ENCODE measurements at places on chromosomes 7 and 10.
A peak's percentile ranks its signal among the peaks of the same experiment; 100 is the strongest.

DNA sequence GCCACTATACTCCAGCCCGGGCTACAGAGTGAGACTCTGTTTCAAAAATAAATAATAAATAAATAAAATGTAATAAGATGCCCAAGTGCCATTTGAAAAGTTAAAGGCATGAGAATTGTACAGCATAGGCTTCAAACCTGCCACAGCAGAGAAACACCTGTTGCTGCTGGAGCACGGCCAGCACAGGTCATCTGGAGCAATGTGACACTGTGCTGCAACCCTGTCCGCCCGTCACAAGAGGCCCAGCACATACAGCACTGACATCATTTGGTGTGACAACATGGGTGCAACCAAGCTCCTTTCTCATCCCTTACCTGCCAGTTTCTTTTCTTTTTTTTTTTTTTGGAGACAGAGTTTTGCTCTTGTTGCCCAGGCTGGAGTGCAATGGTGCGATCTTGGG, 1.3 kb downstream of the RFC2 start:
- no peak overlapping the region for H3K4me3 ChIP-seq
- H3K4me1 ChIP-seq = peaks cover 37% of the 10 kb centered on the region
- no peak overlapping the region for H3K27ac ChIP-seq

- peak overlapping the region; percentile 25 for H3K27ac ChIP-seq
- DNase-seq = peak; percentile 61
- H3K27me3 ChIP-seq = no peaks in the 10 kb centered on the region
- H3K4me1 ChIP-seq = peaks cover 80% of the 10 kb centered on the region
- peak overlapping the region; percentile 12 for H3K4me3 ChIP-seq
These were observed 9.9 kb downstream of the PIP4K2A start for GRCh38 chr10:22704471-22704911.

DNA sequence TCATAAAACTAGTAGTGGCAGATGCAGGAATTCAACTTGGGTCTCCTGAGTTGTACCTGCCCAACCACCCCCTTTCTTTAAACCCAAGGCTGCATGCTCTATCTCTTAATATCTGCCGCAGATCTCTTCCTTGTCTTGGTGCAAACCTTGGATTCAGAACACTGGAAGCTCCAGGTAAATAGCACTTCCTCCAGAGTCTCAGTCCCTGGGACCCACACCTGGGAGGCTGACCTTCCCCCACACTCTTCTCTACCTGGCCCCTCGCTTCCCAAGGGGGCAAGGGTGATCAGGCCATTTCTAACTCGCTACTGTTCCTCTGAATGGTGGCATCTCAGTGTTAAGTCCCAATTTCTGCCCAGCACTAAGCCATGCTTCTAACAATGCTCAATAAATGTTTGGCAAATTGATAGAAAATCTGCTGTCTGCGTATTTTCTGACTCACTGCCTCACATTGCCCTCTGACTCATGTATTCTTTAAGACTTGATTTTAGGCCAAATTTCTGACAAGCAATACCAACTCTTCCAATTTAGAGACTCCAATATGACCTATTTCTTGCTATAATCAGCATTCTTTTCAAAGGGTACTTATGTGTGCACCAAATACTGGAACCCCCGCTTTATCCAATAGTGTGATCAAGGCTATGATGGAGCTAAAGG, 68.0 kb upstream of the PPP1R3C start:
- DNase-seq = no peak
- H3K36me3 ChIP-seq = no peaks in the 10 kb centered on the region
- peaks cover 6% of the 10 kb centered on the region for H3K27me3 ChIP-seq

GRCh38 chr7:128034825-128035224, 3.6 kb upstream of the LRRC4 start:
- H3K36me3 ChIP-seq = no peaks in the 10 kb centered on the region
- H3K27me3 ChIP-seq = peaks cover 18% of the 10 kb centered on the region
- DNase-seq = no peak
- peaks cover 13% of the 10 kb centered on the region for H3K4me1 ChIP-seq

GRCh38 chr10:33098951-33099663, 141.1 kb upstream of the ITGB1 start:
- no peaks in the 10 kb centered on the region for H3K27me3 ChIP-seq
- H3K27ac ChIP-seq = no peak overlapping the region
- peaks cover 57% of the 10 kb centered on the region for H3K4me1 ChIP-seq

- H3K4me3 ChIP-seq = no peak overlapping the region
- peak; percentile 44 for DNase-seq
- H3K27me3 ChIP-seq = no peaks in the 10 kb centered on the region
- H3K27ac ChIP-seq = no peak overlapping the region
- H3K36me3 ChIP-seq = peaks cover 2% of the 10 kb centered on the region
These were observed 214.4 kb downstream of the FAM107B start for GRCh38 chr10:14560274-14560673.

DNA sequence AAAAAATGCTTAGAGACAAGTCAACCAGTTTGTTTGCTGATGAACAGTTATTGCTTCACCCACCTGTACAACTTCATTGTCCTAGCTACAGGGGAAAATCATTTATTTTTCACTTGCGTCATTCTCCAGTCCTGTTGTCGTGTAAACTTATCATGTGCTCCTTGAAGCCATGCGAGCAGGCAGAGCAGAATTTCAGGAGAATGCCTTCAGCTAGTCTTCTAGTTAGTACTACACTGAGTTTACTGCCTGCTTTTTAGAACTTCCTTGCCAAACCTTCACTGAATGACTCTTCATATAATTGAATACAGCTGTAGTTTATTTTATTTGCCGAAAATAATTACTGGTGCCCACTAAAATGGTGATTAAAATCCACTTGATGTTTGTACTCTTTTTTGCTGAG, 15.6 kb downstream of the RPA3 start:
- no peaks in the 10 kb centered on the region for H3K36me3 ChIP-seq
- H3K27me3 ChIP-seq = no peaks in the 10 kb centered on the region
- H3K4me3 ChIP-seq = no peak overlapping the region
- H3K4me1 ChIP-seq = peaks cover 24% of the 10 kb centered on the region
- no peak for DNase-seq

GRCh38 chr7:131007439-131008330, 273.7 kb upstream of the KLF14 start:
- no peaks in the 10 kb centered on the region for H3K36me3 ChIP-seq
- DNase-seq = peak; percentile 82
- H3K4me3 ChIP-seq = no peak overlapping the region
- peak overlapping the region; percentile 86 for H3K27ac ChIP-seq
- peaks cover 59% of the 10 kb centered on the region for H3K4me1 ChIP-seq

DNA sequence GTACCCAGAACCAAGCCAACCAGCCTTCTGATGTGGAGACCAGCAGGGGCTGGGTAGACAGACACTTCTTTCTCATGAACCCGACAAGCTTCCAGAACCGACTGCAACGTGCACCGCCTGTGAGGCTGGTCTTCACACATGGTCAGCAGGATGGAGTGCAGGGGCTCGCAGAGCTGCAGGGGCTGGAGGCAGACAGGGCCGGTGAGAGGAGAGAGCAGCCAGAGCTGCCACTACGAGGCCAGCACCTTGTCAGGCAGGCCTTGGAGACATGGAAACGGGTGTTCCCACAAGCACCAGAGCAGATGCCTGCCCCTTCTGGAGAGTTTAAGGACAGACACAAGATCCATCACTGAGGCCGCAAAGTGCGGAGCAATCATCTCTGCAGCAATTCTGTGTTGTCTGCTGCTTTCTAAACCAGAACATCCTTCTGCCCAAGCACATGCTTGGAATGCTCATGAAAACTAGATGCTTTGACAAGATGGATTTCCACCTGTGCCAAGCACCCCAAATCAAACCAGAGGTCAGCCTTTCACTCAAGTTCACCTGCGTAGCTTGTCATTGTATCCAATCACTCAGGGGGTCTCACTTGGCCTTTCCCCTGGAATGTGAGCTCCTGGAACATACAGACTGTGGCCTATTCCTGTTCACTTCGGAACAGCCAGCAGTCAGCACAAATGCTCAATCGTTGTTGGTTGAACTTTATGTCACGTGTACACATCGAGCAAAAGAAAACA, 32.2 kb downstream of the FRMPD2 start:
- no peaks in the 10 kb centered on the region for H3K36me3 ChIP-seq
- no peaks in the 10 kb centered on the region for H3K27me3 ChIP-seq
- DNase-seq = no peak

DNA sequence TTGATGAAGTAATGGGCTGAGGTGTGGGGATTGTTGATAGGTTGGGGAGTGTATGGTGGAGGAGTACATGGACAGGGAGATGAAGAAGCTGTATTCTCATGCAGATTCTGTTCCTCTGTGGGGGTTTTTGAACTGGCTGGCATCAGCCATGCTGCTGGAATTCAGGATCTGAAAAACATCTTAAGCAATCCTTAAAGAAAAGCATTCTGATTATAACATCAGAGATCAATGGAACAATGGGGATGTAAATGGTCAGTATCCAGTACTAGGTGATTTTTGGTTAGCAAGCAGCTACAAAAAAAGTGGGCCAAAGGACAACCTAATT, 247.5 kb upstream of the GALNT17 start:
- no peak for DNase-seq
- H3K4me1 ChIP-seq = no peaks in the 10 kb centered on the region

GRCh38 chr7:93015779-93016481, 101.8 kb downstream of the SAMD9 start:
- H3K4me1 ChIP-seq = no peaks in the 10 kb centered on the region
- no peak overlapping the region for H3K4me3 ChIP-seq
- no peaks in the 10 kb centered on the region for H3K36me3 ChIP-seq
- no peaks in the 10 kb centered on the region for H3K27me3 ChIP-seq

DNA sequence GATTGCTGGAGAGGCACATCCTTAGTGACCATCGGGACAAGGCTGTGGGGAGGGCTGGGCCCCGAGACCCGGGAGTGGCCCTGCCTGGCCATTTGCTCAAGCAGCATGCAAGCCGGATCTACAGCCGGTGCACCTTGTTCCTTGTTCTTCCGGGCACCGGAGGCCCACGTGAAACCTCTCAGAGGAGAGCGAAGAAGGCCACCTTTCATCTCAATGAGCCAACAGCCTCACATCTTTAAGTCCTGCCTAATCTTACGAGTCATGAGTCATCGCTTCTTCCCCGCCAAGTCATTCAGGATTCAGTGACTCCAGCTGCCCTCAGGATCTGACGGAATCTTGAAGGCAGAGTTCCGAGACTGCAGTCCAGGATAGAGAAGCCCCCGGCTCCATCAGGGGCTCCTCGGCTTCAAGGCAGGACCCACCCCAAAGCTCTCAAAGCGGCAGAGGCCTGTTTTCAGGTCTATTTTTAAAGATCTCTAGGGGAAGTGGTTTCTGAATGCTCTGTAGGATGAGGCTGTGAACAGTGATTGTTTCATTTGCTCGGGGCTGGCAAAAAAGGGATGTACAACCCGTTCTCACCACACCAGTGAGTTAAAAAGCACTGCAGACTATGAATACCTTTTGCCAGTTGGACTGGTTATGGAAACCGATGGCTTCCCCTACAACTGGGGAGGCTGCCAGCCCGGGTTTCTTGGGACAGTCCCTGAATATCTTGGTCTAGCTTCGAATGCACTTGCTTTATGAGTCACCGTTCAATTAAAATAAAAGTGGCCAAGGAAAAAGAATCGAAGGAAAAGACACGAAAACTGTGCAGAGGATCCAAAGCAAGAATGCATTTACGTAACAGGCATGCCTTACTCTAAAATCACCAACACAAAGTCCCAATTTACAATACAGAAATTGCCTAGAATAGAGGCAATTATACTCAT, 57.2 kb upstream of the ECHDC3 start:
- peak overlapping the region; percentile 98 for H3K27ac ChIP-seq
- peak overlapping the region; percentile 63 for H3K4me3 ChIP-seq
- no peaks in the 10 kb centered on the region for H3K36me3 ChIP-seq
- H3K27me3 ChIP-seq = no peaks in the 10 kb centered on the region
- DNase-seq = peak; percentile 91

- no peak overlapping the region for H3K4me3 ChIP-seq
- H3K4me1 ChIP-seq = no peaks in the 10 kb centered on the region
- no peaks in the 10 kb centered on the region for H3K27me3 ChIP-seq
- H3K36me3 ChIP-seq = no peaks in the 10 kb centered on the region
- H3K27ac ChIP-seq = no peak overlapping the region
These were observed 902.9 kb upstream of the LRRN3 start for GRCh38 chr7:110187877-110188554.

- no peaks in the 10 kb centered on the region for H3K36me3 ChIP-seq
- no peak overlapping the region for H3K4me3 ChIP-seq
- H3K4me1 ChIP-seq = no peaks in the 10 kb centered on the region
- no peak for DNase-seq
- no peak overlapping the region for H3K27ac ChIP-seq
- H3K27me3 ChIP-seq = peaks cover 4% of the 10 kb centered on the region
These were observed 32.0 kb downstream of the JAKMIP3 start for GRCh38 chr10:132097609-132098377.

DNA sequence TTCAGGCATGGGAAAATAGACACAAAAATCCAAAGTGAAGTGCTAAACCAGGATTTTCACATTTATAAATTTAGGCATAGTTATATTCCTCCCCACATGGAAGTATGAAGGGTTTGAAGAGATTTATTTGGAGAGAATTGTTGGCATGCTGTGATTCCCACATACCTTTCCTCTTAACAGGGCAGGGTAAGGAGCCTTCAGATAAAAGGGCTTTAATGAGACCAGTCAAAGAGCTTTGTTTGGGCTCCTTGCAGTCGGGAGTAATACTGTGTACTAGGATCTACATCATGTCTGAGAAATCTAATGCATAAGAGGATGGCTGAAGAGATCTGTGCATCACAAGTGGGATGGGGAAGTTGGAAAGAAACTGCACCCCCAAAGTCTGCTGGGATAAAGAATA, 140.8 kb upstream of the PTN start:
- H3K27me3 ChIP-seq = no peaks in the 10 kb centered on the region
- DNase-seq = no peak
- H3K4me3 ChIP-seq = no peak overlapping the region
- no peaks in the 10 kb centered on the region for H3K4me1 ChIP-seq
- H3K36me3 ChIP-seq = no peaks in the 10 kb centered on the region

- no peaks in the 10 kb centered on the region for H3K27me3 ChIP-seq
- no peak overlapping the region for H3K4me3 ChIP-seq
- H3K4me1 ChIP-seq = peaks cover 15% of the 10 kb centered on the region
- peak; percentile 43 for DNase-seq
These were observed 16.8 kb downstream of the TRIM8 start for GRCh38 chr10:102660888-102661657.

- no peaks in the 10 kb centered on the region for H3K27me3 ChIP-seq
- no peak overlapping the region for H3K27ac ChIP-seq
- DNase-seq = no peak
- H3K36me3 ChIP-seq = no peaks in the 10 kb centered on the region
These were observed 1040.9 kb downstream of the GRM8 start for GRCh38 chr7:126211875-126212274.
